ENCODE measurements at places on chromosomes 12 and 14. TPM values are rescaled to one million over a fixed set of nuclear protein-coding genes. Genes with fewer than 3 reads are reported as not detected.

KRT85 gene
- total RNA-seq = not detected

MDGA2 gene
- 0.12 TPM for total RNA-seq

RIMBP2 gene
- total RNA-seq = not detected

KCNK13 gene
- not detected for total RNA-seq

KCNJ8 gene
- not detected for total RNA-seq

RPS6KL1 gene
- 3.6 TPM for total RNA-seq

ESPL1 gene
- total RNA-seq = 12.6 TPM

CRIP2 gene
- 120 TPM for total RNA-seq

RFX4 gene
- not detected for total RNA-seq

LRRK2 gene
- total RNA-seq = 2.3 TPM

C12orf75 gene
- 267 TPM for total RNA-seq

DUSP16 gene
- 7.9 TPM for total RNA-seq

LRRC23 gene
- 4.9 TPM for total RNA-seq

NRIP2 gene
- not detected for total RNA-seq

P2RX7 gene
- 5.0 TPM for total RNA-seq

SERPINA1 gene
- 0.78 TPM for total RNA-seq

MAP3K9 gene
- 1.1 TPM for total RNA-seq

ADAM20 gene
- total RNA-seq = 0.12 TPM

MANSC1 gene
- total RNA-seq = 8.5 TPM

TAS2R50 gene
- total RNA-seq = 0.24 TPM

PCED1B gene
- total RNA-seq = 4.2 TPM

SYNDIG1L gene
- total RNA-seq = not detected
